ENCODE measurements at places on chromosomes 5 and 9.

DNA sequence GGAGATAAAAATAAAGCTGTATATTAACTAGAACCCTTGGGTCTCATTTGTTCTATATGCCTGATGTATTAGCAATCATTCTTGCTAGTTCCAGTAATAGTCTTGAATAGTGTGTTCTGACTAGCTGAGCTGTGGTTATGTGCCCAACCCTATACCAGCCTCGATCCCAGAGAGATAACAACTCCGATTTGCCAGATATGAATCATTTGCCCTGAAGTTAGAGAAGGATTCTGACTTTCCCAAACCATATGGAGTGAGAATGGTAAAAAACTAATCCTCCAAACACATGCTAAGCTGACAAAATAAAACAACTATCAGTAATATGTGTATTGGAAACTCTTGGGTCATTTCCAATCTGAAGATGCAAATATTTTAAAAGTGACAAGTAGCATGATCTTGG, 64.8 kb downstream of the ALDH1A1 start:
- no peak for DNase-seq

DNA sequence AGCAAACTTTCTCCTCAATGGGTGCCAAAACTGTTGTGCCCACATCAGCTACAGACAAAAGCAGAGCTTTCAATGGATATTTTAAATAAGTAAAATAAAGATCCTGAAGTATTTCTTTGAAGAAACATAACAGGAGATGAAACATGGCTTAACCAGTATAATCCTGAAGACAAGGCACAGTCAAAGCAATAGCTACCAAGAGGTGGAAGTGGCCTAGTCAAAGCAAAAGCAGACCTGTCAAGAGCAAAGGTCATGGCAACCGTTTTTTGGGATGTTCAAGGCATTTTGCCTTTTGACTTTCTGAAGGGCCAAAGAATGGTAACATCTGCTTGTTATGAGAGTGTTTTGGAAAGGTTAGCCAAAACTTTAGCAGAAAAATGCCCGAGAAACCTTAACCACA, 77.9 kb downstream of the ANXA1 start:
- DNase-seq = no peak

GRCh38 chr5:154092356-154093141, 53.8 kb downstream of the MFAP3 start:
- DNase-seq = peak; percentile 20

- no peak for DNase-seq
Measured at GRCh38 chr5:54000011-54000410, 310.4 kb downstream of the ARL15 start.

DNA sequence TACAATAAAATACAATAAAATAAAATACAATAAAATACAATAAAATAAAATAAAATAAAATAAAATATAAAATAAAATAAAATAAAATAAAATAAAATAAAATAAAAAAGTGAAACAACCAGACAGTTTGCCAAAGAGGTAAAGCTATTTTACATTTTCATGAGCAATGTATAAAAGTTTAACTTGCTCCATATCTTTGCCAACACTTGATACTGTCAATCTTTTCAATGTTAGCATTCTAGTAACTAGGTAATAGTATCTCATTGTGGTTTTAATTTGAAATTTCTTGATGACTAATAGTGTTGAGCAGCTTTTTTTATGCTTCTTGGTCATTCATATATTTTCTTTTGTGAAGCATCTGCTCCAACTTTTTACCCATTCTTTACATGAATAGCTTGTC, 17.3 kb downstream of the TTC33 start:
- no peak for DNase-seq

DNA sequence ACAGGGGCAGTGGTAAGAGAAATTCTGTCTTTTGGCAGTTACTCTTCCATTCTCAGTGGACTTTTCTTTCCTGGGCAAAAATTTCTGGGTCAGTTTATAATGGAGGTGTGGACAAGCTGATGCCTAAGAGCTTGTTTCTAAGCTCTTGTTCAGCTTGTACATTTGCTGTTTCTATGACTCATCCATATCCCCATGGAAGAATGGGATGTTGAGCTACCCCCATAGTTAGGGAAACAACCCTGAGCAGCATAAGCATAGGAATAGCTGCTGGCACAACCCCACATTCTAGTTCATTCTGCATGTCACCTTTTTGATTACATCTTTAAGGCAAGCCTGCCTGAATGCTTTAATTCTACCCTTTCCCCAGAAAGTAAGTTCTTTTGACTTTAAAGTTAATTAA, 173.3 kb downstream of the PSAT1 start:
- no peak for DNase-seq

- DNase-seq = no peak
Measured at GRCh38 chr5:91906027-91906426, 522.9 kb upstream of the ARRDC3 start.

DNA sequence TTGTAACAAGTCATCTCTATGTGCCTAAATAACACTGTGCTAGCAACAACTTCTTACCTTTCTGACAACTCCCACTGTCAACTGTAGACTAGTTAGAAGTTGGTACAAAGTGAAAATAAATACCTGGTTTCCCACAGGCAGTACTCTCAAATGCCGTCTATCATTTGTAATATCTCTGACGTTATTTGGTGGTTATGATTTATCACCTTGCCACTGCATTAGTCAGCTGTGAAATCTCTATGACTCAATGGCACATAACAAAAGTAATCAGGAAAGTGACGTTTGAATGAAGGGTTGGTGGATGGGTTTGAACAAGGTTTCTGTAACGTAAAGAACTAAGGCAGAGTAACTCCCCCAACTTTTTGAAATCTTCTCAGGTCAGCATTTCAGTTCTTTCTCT, 592.3 kb downstream of the MAT2B start:
- DNase-seq = peak; percentile 3

DNA sequence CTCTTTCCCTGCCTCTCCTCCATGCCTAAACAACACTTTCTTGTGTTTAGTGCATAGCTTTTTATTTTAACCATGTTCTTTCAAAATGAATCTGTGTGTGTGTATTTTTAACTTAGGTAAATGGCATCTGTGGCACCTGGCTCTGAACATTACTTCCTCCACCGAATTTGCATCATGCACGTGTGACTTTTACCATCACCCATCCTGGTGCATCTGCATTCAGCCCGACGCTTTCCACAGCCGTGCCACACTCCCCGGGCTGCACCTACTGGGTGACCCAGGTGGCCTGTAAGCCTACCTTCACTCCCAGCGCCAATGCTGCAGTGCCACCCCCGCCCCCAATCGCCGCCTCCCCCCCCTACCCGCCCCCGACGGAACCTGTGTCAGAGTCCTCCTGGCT, 12.7 kb upstream of the FCN1 start:
- DNase-seq = no peak

GRCh38 chr5:145483212-145483611, 351.9 kb downstream of the PRELID2 start:
- peak; percentile 29 for DNase-seq

- no peak for DNase-seq
Measured at GRCh38 chr5:158292981-158293380, 434.0 kb upstream of the CLINT1 start.

- peak; percentile 32 for DNase-seq
Measured at GRCh38 chr9:16241231-16241630, 629.2 kb downstream of the BNC2 start.

GRCh38 chr9:99475401-99476065, 253.5 kb downstream of the SEC61B start:
- DNase-seq = no peak

GRCh38 chr5:138873466-138874221, 1.5 kb downstream of the LRRTM2 start:
- no peak for DNase-seq

GRCh38 chr5:43497311-43498104, 13.8 kb upstream of the TMEM267 start:
- no peak for DNase-seq

DNA sequence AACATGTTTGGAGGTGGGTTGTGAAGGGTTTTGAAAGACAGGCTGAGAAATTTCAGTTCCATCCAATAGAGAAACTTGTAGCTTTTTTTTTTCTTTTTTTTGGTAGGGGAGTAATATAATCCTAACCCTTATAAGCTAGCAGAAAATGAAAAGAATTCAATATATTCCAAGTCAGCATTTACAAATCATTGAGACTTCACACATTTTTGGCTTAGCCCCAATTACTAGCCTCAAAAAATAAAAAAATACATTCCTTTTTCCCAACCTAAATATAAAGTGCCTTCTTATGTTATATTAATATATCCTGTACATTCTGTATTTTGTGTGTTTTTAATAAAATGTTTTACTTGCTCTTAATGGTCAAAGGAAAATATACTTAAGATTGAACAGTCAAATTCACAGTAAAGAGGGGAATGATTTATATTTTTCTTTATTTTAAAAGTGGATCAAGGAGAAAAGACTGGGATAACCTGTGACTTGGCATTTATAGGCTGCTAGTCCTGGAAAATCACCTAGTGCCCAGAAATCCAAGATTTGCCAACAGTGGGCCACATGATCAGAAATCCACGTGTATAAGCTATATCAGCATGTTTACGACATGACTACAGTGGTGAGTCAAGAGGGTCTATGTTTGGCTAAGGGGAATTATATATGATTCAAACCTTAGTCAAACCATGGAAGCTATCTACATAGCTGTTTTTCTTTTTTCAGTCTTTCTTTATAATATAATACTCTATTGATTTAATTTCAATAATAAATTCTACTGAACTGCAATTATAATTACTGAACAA, 14.5 kb downstream of the HACD4 start:
- peak; percentile 41 for DNase-seq

- no peak for DNase-seq
Measured at GRCh38 chr5:2863675-2864433, 112.4 kb upstream of the IRX2 start.

- no peak for DNase-seq
Measured at GRCh38 chr5:138772986-138773594, 19.9 kb downstream of the CTNNA1 start.

GRCh38 chr9:138050472-138051330, 173.1 kb downstream of the CACNA1B start:
- DNase-seq = no peak

GRCh38 chr9:133876144-133876543, 116.0 kb downstream of the VAV2 start:
- no peak for DNase-seq

- peak; percentile 84 for DNase-seq
Measured at GRCh38 chr5:159878988-159879471, 37.3 kb upstream of the ADRA1B start.

- DNase-seq = no peak
Measured at GRCh38 chr9:11374926-11375325, 762.1 kb upstream of the PTPRD start.

GRCh38 chr5:169356181-169356580, 55.2 kb upstream of the SLIT3 start:
- DNase-seq = no peak

DNA sequence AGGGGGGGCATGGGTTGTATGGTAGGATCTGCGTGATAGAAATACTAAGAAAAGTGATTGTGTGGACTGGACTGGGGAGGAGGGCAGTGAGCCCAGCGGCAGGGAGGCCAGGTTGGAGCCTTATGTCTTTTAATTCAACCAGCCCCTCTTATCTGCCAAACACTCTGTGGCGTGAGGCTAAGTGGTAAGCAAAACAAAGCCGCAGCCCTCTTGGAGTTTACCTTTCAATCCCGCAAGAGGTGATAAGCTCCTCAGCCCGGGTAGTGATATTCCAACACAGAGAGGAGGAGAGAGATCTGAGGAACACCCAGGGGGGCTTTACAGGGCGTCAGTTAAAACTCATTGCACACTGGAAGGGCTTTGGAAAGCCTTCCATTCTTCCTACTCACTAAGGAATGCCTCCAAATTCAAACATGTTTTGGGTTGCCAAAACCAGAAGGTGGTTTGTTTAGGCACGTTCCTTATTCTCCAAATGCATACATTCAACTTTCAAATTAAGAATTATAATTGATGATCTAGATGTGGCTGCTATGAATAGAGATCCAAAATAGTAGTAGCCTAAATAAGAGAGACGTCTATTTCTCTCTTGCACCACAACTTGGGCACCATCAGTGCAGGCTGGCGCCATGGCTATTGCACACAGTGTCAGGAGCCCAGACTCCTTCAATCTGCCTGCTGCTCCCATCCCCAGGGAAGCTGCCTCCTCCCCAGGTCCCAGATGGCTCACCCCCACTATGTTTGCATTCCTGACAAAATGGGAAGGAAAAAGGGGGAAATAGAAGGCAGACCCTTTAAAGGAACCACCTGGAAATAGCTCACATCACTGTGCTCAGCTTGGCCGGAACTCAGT, 75.1 kb upstream of the FSTL4 start:
- no peak for DNase-seq

DNA sequence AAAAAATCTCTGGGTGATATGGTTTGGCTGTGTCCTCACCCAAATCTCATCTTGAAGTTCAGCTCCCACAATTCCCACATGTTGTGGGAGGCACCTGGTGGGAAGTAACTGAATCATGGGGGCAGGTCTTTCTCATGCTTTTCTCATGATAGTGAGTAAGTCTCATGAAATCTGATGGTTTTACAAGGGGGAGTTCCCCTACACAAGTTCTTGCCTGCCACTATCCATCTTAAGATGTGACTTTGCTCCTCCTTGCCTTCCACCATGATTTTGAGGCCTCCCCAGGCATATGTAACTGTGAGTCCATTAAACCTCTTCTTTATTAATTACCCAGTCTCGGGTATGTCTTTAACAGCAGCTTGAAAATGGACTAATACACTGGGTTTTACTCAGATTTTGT, 513.9 kb downstream of the TLE4 start:
- DNase-seq = no peak

DNA sequence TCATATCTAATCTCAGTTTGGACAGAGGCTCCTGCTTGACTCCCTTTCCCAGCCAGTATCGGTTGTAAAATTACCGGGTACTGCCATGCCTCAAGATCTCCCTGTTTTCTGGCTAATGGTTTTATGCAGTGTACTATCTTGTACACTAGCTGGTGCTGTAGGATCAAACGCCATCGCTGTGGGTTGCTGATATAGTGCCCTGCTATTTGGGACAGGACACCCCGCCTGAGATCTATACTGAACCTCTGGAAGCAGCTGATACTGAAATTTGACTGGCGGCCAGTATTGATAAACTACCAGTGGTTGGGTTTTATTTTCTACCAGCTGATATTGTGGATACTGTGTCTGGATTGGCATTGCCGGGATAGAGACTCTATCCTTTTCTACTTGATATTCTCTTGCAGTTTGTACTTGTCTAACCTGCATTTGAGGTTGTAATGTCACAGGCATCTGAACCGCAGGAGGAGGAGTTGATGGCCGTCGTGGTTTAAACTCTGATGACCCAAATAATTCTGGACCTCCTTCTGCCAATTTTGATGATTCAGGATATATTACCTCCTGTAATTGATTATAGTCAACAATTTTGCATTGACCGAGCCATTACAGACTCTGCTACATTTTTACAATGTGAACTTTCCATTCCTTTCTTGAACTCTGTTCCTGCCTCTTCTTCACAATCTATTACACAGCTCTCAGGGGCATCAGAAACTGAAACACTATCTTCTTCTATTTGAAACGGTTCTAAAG, 112.5 kb upstream of the LARP1 start:
- peak; percentile 46 for DNase-seq

- DNase-seq = no peak
Measured at GRCh38 chr5:170585273-170585948, 81.6 kb downstream of the KCNIP1 start.

- no peak for DNase-seq
Measured at GRCh38 chr5:122097391-122097790, 19.3 kb upstream of the LOX start.
